ENCODE measurements at places on chromosomes 11 and 22.

- no peak for DNase-seq
Measured at GRCh38 chr22:48900626-48901025, 927.0 kb downstream of the BRD1 start.

- DNase-seq: no peak
Measured at GRCh38 chr11:12876988-12877387, 132.1 kb upstream of the RASSF10 start.

DNA sequence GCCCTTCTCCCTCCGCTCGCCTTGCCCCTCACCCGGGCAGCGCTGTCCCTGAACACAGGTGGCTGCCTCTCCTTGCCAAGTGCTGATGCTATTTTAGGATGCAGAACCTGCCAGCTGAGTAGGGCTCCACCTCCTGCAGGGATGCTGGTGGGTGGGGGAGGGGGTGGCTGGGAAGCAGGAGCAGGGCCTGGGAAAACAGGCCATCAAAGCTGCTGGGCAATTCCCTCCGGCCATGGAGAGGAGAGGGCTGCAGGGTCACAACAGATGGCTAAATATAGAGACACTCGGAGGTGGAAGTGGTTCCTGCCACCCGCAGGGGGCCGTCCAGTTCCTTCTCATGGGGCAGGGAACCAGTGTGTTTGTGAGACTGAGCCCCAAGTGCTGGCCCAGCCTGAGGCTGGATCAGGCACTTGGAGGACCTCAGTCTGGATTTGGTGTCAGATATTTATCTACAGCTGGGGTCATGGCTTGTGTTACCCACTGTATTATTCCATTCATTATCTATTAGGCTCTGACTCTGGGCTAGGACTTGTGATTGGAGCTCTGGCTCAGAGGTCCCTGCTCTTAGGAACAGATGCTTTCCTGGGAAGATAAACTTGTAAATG is 59.6 kb downstream of the LRRC32 start:
- DNase-seq: no peak

DNA sequence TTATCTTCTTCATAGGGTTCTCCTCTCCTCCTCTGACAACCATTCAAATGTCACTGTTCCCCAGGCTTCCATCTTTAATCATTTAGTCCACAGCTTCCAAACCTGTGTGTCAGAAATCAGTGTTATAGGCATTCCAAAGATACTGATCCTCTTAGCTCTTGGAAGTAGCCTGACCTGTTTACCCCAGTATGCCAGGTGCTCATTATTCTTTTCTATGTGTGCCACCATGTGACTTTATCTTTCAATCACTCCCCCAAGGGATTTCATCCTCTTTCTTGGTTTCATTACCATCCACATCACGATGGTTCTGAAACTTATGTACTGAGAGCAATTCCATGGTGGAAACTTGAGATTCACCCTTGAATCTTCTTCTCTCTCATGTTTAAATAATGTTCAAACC is 7.6 kb downstream of the POU2AF2 start:
- DNase-seq: no peak

GRCh38 chr22:33788927-33789326 is 131.3 kb downstream of the LARGE1 start:
- no peak for DNase-seq

DNA sequence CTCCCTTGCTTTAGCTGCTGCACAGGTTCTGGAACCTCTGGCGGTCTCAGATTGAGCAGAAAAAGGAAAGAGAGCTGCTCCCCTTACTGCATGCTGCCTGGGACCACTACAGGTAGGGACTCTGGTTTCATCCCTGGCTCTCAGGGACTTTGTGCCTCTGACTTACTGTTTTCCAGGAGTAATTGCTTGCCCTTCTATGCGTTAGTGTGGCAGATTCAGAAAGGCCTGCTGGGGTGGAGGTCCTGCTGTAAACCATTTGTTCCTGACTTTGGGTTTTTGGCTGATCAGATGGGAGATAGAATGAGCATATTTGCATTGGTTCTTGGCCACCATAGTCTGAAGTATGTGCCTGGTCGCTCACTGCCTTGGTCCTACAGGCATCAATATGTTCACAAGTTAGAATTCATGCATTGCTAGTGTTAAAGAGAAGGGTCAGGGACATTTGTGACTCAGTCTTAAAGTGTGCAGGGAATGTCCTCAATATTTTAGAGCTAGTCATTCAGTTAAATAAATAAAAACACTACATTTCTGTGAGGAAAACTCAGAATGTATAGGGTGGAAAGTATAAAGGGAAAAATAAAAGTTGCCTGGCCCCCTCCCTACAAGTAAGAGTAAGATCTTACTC is 78.0 kb downstream of the PISD start:
- no peak for DNase-seq

- DNase-seq: no peak
Measured at GRCh38 chr11:102685338-102685737, 20.2 kb downstream of the MMP27 start.

DNA sequence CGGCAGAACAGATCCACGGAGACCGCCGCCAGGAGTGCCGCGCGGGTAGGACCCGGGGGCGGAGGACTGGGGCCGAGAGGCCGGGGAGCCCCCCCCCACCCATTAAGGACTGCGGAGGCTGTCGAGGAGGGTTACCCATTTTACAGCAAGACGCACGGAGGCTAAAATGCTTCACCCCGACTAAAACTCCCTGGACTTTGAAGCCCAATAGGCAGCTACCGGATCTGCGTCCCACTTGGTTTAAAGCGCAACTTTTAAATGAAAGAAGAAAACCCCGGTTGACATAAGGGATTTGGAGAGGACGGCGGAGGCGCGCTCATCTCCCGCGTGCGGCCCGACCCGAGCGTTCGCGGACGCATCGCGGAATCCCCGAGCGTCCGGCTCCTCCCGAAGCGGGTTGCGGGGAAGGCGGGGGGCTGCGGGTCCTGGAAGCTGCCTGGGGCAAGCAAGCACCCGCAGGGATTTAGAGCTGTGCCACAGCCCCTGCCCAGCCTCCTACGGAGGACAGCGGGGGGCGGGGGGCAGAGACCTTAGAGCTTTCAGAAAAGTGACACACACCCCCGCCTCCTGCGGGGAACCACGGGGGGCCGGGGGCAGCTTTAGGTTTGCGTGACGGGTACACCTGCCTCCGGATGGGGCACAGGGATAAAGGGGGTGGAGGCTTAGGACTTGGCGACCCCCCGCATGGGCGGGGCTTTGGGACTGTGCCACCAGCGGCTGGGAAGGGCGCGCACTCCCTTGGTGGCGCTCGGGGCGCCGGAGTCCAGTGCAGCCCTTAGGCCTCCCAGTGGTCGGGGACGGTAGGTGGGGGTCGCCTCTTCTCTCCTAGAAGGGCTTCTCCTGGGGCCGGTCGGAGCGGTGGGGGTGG is 760 bp upstream of the CELSR1 start:
- DNase-seq: peak; percentile 58

Measured in WERI-Rb-1 (cell line).